ENCODE measurements at places on chromosomes 11 and 22. TPM values are rescaled to one million over a fixed set of nuclear protein-coding genes. Genes with fewer than 3 reads are reported as not detected.

GRCh38 chr22:39090426-39091064 lies 6.5 kb upstream of the APOBEC3H start:
- DNase-seq = peak; percentile 94

DNA sequence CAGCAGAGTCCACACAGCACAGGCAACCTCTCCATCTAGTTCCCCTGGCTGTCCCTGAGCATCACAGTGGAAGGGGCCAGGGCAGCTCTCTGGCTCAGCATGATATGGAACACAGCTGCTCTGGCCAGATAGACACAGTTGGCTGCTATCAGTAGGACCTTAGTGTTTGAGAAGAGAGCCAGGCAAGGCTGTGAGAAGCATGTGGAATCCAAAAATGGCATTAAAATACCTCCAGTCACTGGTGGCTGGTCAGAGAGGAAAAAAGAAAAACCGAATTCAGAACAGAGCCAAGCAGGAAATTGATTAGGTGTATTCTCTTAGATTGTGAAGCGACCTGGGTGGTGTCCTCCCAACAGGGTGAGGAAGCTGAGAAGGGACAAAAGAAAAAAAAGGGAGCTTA lies 27.9 kb downstream of the SERPINH1 start:
- no peak for DNase-seq

GRCh38 chr11:99592266-99592665 lies 571.5 kb downstream of the CNTN5 start:
- DNase-seq = no peak

Gene THRSP
- not detected for total RNA-seq

Gene RAB39A
- 10.2 TPM for total RNA-seq

- DNase-seq = no peak
These were observed 60.5 kb downstream of the CYB5R2 start for GRCh38 chr11:7612661-7613393.

DNA sequence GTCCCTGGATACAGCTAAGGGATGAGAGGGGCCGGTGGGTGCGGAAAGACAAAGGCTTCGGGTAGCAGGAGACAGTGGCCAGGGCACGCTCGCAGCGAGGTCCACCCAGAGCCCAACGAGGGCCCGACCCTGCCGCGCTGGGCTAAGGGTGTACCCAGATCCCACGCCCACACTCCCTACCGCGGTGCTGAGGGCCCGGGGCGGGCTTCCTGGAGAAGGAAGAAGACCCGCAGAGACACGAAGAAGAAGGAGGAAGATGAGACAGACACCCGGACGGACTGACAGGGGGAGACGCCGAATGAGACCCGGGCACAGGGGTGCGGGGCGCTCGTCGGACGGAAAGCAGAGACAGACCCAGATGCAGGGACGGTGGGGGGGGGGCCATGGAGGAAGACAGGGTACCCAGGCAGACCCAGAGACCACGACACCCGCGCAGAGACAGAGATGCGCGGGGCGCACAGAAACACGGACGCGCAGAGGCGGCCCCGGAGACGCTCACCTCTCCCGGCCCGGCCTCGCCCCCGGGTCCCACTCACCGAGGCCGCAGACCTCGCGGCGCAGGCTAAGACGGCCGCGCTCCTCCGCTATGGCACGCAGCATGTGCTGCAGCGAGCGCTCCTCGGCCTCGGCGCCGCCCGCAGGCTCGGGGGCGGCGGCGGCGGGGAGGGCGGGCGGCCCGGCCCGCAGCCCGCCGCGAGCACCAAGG lies 437 bp downstream of the KIAA0930 start:
- peak; percentile 92 for DNase-seq

Gene RASSF10
- total RNA-seq = not detected

GRCh38 chr22:44701824-44702478 lies at the start of gene PRR5:
Gene PRR5 (plus strand): TSS chr22:44702204. CDS start chr22:44702475, 271 bp downstream.
- peak; percentile 97 for DNase-seq

- DNase-seq = no peak
These were observed 3.4 kb upstream of the ZC3H12C start for GRCh38 chr11:110089617-110090282.

Gene FAM111B
- total RNA-seq = 3.4 TPM

DNA sequence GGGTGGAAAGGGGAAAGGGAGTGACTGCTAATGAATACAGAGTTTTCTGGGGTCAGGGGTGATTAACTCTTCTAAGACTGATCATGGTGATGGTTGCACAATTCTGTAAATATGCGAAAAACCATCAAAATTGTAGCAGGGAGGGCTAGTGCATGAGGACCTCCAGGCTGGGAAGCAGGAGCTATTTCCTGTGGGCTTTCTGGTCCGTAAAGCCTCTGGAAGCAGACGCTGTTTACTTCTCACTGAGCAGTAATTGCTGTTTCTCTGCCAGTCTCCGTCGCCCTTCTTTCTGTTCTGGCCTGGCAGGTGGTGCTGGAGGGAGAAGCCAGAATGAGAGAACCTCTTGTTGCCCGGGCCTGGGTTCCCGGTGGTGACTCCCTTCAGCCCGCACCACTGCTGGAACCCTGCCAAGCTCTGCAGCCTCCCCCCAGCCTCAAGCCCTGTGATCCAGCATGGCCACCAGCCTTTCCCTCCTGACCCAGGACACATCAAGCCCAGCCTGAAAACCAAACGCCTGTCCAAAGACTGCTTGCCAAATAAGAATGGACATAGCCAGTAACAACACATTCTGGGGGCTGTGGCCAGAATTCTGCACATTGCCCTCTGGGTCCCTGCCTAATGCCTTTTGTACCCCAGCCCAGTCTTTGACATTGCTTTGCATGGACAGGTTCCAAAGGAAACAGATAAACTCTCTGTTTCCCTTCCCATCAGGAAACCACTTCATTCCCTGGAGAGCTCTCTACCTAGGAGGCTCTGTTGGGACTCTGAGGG lies 201.0 kb upstream of the NAV2 start:
- DNase-seq = no peak

Gene RBMXL2
- 0.51 TPM for total RNA-seq

- no peak for DNase-seq
These were observed 24.0 kb upstream of the SYT8 start for GRCh38 chr11:1810761-1811160.

- peak; percentile 75 for DNase-seq
These were observed 18.9 kb upstream of the YPEL1 start for GRCh38 chr22:21754523-21754922.

DNA sequence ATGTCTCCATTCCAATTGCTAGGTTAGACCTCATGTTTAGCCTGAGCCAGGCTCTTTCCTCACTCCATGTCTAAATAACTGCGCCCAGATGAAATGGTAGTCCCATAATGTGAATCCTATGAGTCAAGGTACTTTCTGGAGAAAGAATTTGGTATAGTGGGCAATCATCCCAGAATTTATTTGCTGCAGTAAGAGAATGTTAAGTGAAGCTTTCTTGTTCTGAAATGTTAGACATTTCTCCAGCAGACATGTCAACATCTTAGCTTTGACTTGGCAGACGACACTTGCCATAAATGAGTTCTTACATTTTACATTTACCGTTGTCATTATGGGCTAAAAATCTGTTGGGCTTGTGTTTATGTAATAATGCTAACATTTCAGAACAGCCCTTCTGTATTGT lies 165.2 kb downstream of the PGR start:
- no peak for DNase-seq

GRCh38 chr11:114169321-114169749 lies 109.8 kb downstream of the ZBTB16 start:
- no peak for DNase-seq

Gene ZNF214
- not detected for total RNA-seq

Gene PIK3IP1
- 146 TPM for total RNA-seq

Gene TRIM49
- total RNA-seq = not detected

DNA sequence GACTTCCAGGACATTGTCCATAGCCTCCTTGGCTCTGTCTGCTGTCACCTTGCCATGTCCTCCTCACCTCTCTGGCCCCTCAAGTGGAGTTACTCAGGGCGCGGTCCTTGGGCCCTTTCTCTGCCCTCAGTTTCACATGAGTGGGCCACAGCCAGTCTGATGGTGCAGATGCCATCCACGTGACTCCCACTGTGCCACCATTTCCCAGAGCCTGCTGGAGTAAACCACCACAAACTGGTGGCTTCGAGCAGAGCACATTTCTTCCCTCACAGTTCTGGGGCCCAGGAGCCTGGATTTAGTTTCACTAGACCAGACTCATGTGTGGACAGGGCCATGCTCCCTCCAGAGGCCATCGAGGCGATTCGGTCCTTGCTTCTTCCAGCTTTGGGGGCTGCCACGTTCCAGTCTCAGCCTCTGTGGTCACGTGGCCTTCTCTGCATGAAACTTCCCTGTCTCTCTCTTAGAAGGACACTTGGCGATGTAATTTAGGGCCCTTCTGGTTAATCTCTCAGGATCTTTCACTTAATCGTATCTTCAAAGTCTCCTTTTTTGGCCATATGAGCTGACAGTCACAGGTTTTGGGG lies 14.6 kb downstream of the SMARCB1 start:
- DNase-seq = no peak

- DNase-seq = no peak
These were observed 144.1 kb downstream of the ARHGAP42 start for GRCh38 chr11:100830978-100831732.

Gene SCGB2A2
- total RNA-seq = not detected

Gene CHADL
- 2.0 TPM for total RNA-seq

- DNase-seq = no peak
These were observed 113.1 kb upstream of the HSD17B12 start for GRCh38 chr11:43567396-43567975.

DNA sequence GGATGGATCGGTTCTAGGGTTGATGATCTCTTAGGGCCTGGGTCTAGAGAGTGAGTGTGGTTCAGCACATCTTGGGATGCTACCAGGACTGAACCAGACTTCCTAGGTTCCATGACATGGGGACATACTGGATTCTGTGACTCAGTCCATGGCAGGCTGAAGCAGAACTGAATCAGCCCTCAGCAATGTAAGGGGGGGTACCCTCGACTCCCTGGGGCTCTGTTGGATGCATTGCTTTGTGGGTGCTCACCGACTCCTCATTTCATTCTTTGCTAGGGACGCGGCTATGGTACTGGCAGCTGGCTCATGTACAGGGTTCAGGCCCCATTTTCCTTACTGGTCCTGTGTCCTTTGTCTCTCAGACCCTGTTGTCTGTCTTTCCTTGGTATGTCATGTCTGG lies 733 bp upstream of the GRAMD1B start:
- DNase-seq = no peak

Gene OR10D3
- not detected for total RNA-seq

Gene NPAS4
- total RNA-seq = 0.72 TPM

GRCh38 chr22:41341990-41342389 lies 39.8 kb upstream of the TEF start:
- no peak for DNase-seq

Gene LAYN
- 7.8 TPM for total RNA-seq

Gene FXYD6
- total RNA-seq = 230 TPM

Gene BTBD18
- total RNA-seq = not detected

DNA sequence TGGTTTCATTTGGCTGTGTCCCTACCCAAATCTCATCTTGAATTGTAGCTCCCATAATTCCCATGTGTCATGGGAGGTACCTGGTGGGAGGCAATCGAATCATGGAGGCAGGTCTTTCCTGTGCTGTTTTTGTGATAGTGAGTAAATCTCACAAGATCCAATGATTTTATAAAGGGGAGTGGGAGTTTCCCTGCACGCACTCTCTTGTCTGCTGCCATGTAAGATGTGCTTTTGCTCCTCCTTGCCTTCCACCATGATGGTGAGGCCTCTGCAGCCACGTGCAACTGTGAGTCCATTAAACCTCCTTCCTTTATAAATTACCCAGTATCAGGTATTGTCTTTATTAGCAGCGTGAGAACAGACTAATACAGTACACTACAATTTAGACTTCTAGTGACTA lies 67.5 kb upstream of the LINC01488 start:
- no peak for DNase-seq

Data from spleen (tissue), 13 donors.